ENCODE measurements at places on chromosomes 12 and 14. TPM values are rescaled to one million over a fixed set of nuclear protein-coding genes. Genes with fewer than 3 reads are reported as not detected.

GRCh38 chr14:93977790-93978581 lies 1.6 kb upstream of the ASB2 start:
- DNase-seq: no peak

DNA sequence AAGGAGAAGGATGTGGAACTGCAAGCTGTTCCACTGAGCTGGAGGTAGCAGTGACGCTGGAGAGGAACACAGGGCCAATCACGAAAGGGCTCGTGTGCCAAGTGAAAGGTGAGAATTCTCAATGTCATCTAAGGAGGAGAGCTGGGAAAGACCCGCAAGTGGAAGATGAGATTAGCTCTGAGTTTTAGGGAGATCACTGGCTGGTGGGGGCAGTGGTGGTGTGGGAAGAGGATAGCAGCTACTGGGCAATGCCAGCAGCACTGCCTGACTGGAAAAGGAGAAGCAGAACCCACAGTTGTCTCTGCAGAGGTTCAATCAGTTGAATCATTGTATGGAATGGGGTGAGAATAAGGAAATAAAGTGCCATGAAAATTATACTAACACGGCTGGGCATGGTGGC lies 27.8 kb downstream of the SLC25A47 start:
- no peak for DNase-seq

- no peak for DNase-seq
These were observed 145.4 kb downstream of the RPAP3 start for GRCh38 chr12:47560415-47560814.

The KLHL42 gene
- 22.6 TPM for total RNA-seq

DNA sequence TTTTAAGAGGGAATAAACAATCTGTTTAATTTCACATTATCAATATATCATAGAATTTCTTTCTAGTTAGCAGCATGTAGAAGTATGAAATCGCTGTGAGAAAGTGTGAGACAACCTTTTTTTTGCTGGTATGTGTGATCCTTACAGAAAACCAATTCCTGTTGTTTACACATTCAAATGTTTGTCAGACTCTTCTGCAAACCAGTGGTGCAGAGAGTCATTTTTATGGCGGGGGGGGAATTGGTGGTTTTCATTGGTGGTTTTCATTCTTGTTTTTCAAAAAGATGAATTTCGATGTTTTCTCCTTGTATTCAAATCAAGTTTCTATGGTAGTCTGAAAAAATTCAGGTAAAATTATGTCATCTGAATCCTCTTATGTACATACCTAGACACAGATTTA lies 57.8 kb downstream of the SLC25A21 start:
- no peak for DNase-seq

- no peak for DNase-seq
These were observed 7.2 kb downstream of the PDE3A start for GRCh38 chr12:20375560-20375959.

GRCh38 chr12:22377731-22378496 lies 43.4 kb upstream of the ST8SIA1 start:
- DNase-seq: no peak

The ZNF385A gene
- total RNA-seq: 7.0 TPM

DNA sequence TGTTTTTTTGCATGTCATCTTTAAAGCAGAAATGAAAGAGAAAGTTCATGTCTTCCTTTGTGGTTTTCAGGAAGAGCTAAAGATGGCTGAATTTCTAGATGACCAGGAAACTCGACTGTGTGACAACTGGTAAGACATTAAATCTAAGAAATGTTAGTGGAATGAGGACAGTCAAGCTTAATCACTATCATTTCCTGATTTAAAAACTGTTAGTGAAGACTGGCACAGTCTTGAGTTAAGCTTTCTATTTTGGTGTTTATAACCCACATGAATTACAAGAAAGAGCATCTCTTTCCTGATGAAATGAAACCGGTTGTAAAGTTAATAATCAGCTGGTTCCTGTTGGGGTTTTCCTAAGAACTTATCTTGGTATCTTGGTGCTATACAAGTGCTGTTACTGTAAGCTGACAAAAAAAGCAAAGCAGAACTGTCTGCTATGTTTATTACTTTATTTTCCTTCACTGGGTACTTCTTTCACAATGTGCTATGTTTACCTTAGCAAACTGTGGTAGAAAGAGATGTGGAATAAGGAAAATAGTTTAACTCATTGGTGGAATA lies 5.2 kb downstream of the TRAFD1 start:
- peak; percentile 7 for DNase-seq

The GZMB gene
- not detected for total RNA-seq

- DNase-seq: no peak
These were observed 17.1 kb upstream of the ATXN2 start for GRCh38 chr12:111616177-111616623.

The SELPLG gene
- 8.4 TPM for total RNA-seq

The OTOGL gene
- 0.23 TPM for total RNA-seq

- no peak for DNase-seq
These were observed 4.6 kb downstream of the FOXJ2 start for GRCh38 chr12:8037046-8037663.

GRCh38 chr14:55914771-55915170 lies 203.4 kb upstream of the PELI2 start:
- DNase-seq: no peak

The KRT85 gene
- not detected for total RNA-seq

- no peak for DNase-seq
These were observed 47.4 kb upstream of the BTG1 start for GRCh38 chr12:92193063-92193462.

- DNase-seq: peak; percentile 17
These were observed 573 bp upstream of the SUSD6 start for GRCh38 chr14:69610874-69611171.

DNA sequence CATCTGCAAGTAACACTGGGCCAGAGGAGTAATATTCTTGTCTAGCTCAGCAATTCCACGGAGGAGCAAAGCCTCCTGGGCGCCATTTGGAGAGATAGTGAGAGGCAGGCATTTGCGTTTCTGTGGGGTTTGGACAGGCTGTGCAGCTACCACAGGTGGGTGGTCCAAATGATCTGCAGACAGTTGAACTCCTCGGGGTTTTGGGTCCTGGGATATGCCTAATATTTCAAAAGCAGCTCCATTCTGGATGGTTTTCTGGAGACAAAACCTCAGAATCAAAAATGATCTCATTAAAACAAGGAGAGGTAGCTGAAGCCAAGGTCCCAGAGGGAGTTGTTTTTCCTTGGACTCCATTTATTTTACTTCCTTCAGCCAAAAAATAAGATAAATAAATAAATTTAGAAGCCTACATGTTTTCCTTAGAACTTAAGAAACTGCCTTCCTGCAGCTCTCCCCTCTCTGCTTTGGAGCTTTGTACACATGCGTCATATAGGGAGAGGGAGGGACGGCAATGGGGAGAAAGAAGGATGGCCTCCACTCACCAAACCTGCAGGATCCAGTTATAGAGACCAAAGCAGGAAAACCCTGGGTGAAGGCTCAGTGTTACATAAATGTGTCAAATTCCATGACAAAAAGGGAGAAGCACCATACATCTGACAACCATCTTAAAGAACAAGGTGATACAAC lies 227.3 kb upstream of the DAAM1 start:
- no peak for DNase-seq

The SPIC gene
- total RNA-seq: not detected

DNA sequence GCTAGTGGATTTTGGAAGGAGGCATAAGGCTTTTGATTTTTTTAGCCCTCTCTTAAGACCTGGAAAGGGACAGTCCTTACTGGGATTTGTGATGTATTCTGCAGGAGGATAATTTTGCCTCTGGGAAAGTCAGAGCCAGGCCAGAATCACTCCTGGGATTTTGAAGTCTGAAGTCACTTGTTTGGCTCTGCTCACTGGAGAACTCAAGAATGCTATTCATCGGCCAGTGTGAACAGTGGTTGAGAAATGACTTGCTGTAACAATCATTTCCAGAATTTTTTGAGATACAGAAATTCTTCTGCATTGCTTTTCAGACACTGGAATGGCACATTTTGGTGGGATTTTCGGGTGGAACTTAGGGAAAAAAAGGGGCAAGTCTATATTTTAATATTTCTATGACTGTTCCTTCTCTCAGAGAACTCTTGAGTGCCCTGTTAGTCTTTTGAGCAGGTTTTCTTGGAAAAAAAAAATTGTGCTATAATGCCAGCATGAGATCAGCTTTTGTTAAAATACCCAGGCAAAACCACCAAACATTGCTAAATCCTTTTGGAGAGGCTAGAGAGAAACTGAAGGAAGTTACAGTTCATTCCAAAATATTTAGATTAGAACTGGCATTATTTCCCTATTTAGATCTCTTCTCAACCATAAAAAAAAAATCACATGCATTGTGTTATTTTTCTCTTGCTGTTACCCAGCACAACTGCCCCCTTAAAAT lies 26.1 kb upstream of the BHLHE41 start:
- DNase-seq: peak; percentile 55

The PYGL gene
- 37.0 TPM for total RNA-seq

DNA sequence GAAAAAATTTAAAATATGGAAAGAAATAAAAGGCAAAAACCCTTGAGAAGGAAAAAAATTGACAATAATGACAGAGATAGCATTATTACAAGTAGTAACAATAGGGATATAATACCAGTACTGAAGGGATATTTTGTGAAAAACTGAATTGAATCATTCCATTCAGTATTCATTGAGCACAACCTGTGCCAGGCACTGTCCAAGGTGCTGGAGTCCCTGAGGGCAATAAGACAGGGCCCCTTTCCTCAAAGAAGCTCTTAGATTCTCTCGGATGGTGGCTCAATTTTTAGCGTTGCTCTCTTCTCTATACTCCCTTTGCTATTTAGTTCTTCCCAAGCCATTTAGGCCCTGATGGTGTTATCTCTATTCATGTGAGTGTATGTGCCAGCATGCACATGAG lies 34.3 kb upstream of the GAS2L3 start:
- DNase-seq: no peak

The NEUROD4 gene
- not detected for total RNA-seq

GRCh38 chr14:50396631-50397389 lies at the start of gene CDKL1:
TSS of gene CDKL1 (minus strand) at chr14:50396881. CDS start at chr14:50395868, 1,013 bp downstream.
- DNase-seq: peak; percentile 70

The ALDH1L2 gene
- 48.1 TPM for total RNA-seq

The RNF31 gene
- total RNA-seq: 52.3 TPM

DNA sequence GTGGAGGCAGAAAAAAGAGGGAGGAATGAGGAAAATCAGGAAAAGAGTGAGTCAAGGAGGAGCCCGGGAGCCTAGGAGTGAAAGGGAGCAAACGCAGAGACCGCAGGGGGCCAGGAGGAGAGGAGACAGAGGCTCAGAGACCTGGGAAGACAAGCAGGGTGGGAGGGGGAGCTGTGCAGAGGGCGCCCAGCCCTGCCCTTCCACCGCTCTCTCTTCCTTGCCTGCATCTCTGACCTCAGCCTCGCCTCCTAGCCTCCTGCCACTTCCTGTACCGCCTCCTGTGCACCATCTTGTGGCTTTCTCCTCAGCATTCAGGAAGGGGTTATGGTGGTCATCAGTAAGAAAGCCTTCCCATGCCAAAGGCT lies 1.3 kb downstream of the CLSTN3 start:
- DNase-seq: no peak

- DNase-seq: no peak
These were observed 362.3 kb downstream of the NAV3 start for GRCh38 chr12:78192979-78193378.

GRCh38 chr12:110498984-110499706 lies 2.8 kb downstream of the VPS29 start:
- DNase-seq: peak; percentile 56

The STXBP6 gene
- 16.8 TPM for total RNA-seq

DNA sequence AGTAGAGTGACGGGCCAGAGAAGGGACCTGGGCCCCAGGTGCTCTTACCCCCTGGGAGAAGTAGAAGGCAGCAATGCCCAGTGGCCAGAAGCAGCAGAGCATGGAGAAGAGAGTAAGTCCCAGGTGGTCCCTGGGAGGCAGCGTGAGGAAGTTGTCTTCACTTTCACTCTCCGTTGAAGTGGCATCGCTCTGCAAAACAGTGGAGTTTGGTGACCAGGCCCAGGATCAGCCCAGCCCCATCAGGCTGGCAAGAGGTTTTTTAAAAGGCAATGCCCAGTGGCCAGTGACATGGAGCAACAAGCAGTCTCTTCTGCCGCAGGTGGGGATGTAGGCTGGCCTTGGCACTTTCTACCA lies 18.2 kb downstream of the SYNDIG1L start:
- no peak for DNase-seq

- no peak for DNase-seq
These were observed 5.8 kb downstream of the PTGES3 start for GRCh38 chr12:56682323-56682722.
